ENCODE measurements at places on chromosomes 12 and 14. TPM values are rescaled to one million over a fixed set of nuclear protein-coding genes. Genes with fewer than 3 reads are reported as not detected.

DNA sequence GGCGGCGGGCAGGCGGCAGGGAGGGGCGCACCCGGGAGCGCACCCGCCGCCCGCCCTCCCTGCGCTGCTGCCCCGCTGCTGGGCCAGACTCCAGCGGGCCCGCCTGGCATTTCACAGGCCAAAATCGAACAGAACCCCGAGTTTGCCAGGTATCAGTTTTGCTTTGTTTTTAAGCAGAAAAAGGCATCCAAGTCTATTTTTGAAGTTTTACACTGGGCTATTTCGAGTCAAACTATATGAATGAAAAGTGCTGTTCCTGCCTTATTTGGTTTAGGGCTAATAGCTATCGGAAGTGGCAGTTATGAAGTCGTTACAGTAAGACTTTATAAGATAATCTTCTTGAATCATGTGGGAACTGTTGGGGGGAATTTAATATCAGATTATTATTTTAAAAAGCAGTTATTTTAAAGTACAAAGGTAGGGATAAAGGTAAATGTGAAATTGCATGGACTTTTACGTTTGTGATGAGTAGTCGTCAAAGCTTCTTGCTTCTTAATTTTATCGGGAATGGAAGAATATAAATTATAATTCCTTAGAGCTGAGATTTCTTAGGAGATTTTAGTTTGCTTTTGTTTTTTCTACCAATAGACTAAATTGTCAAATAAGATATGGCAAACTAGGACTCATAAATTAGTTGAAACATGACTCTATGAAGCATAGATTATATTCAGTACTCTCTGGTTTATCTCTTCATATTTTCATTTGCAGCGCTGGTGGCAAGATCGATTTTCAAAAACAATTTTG is 1.1 kb downstream of the MSRB3 start:
- H3K27me3 ChIP-seq, result no peaks in the 10 kb centered on the region
- peak overlapping the region; percentile 62 for H3K27ac ChIP-seq
- peak overlapping the region; percentile 72 for H3K4me3 ChIP-seq
- no peaks in the 10 kb centered on the region for H3K4me1 ChIP-seq
- peak; percentile 9 for DNase-seq
- no peaks in the 10 kb centered on the region for H3K36me3 ChIP-seq

GRCh38 chr12:49941556-49942511 is 8.7 kb upstream of the AQP2 start:
- H3K4me3 ChIP-seq, result no peak overlapping the region
- no peaks in the 10 kb centered on the region for H3K36me3 ChIP-seq
- peaks cover 8% of the 10 kb centered on the region for H3K4me1 ChIP-seq
- no peak overlapping the region for H3K27ac ChIP-seq
- no peaks in the 10 kb centered on the region for H3K27me3 ChIP-seq

GRCh38 chr14:37150414-37150813 is 22.0 kb downstream of the SLC25A21 start:
- H3K27me3 ChIP-seq, result no peaks in the 10 kb centered on the region
- DNase-seq, result no peak
- no peak overlapping the region for H3K4me3 ChIP-seq
- H3K27ac ChIP-seq, result no peak overlapping the region
- H3K36me3 ChIP-seq, result no peaks in the 10 kb centered on the region

- no peak overlapping the region for H3K4me3 ChIP-seq
- H3K4me1 ChIP-seq, result no peaks in the 10 kb centered on the region
- no peak overlapping the region for H3K27ac ChIP-seq
- no peak for DNase-seq
Measured at GRCh38 chr14:56858422-56858821, 48.1 kb upstream of the OTX2 start.

DNA sequence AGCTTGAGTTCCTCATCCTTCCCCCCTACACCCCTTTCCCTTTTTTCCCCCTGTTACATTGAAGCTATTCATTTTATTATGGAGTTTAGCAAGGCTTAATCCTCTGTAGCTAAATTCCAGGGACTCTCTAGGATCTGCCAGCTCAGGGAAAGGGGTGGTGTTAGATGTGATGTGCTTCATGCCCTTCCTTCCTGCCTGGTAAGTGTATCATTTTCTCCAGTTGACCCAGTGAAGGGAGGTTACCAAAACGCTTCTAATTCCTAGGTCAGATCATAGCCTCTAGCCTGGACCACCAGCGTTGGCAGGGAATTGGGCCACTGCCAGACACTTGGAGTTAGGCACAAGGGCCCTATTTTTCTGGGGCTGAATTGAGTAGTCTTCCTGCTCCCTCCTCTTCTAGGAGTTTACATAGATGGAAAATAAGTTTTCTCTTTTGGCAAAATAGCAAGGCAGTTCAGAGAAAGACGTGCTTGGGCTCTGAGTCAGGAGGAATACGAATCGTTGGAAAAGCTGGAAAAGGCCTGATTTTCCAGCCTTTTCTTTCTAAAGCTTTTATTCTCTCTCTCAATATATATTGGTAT is 88.3 kb downstream of the NPAS3 start:
- H3K27ac ChIP-seq, result no peak overlapping the region
- DNase-seq, result no peak

GRCh38 chr12:30010071-30011052 is 226.6 kb upstream of the TMTC1 start:
- DNase-seq, result no peak
- no peaks in the 10 kb centered on the region for H3K27me3 ChIP-seq
- no peak overlapping the region for H3K27ac ChIP-seq
- H3K36me3 ChIP-seq, result no peaks in the 10 kb centered on the region
- H3K4me1 ChIP-seq, result no peaks in the 10 kb centered on the region

GRCh38 chr12:100798286-100799160 is 3.9 kb downstream of the ANO4 start:
- no peak overlapping the region for H3K27ac ChIP-seq
- DNase-seq, result no peak
- no peak overlapping the region for H3K4me3 ChIP-seq
- H3K4me1 ChIP-seq, result no peaks in the 10 kb centered on the region
- H3K27me3 ChIP-seq, result no peaks in the 10 kb centered on the region

DNA sequence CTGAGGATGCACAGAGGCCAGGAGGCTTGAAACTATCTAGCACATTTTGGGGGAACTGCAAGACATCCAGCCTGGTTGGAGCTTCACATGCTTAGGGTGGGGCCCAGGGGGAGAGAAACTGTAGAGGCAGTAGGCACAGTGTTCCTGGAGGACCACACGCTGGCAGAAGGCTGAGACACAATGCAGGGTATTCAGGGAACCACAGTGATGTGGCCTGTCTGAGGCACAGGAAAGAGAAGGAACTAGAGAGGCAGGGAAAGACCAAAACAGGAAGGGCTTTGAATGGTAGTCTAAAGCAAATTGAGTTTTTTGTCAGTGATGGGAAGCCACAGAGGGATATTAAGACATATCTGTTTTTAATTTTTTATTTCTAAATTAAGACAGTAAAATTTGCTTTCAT is 100.2 kb upstream of the PRICKLE1 start:
- H3K36me3 ChIP-seq, result no peaks in the 10 kb centered on the region
- no peaks in the 10 kb centered on the region for H3K27me3 ChIP-seq
- no peaks in the 10 kb centered on the region for H3K4me1 ChIP-seq
- no peak for DNase-seq
- H3K4me3 ChIP-seq, result no peak overlapping the region
- H3K27ac ChIP-seq, result no peak overlapping the region

- no peak overlapping the region for H3K4me3 ChIP-seq
- no peaks in the 10 kb centered on the region for H3K27me3 ChIP-seq
- no peaks in the 10 kb centered on the region for H3K36me3 ChIP-seq
- no peak for DNase-seq
- no peak overlapping the region for H3K27ac ChIP-seq
Measured at GRCh38 chr12:92025462-92026207, 120.0 kb downstream of the BTG1 start.

DNA sequence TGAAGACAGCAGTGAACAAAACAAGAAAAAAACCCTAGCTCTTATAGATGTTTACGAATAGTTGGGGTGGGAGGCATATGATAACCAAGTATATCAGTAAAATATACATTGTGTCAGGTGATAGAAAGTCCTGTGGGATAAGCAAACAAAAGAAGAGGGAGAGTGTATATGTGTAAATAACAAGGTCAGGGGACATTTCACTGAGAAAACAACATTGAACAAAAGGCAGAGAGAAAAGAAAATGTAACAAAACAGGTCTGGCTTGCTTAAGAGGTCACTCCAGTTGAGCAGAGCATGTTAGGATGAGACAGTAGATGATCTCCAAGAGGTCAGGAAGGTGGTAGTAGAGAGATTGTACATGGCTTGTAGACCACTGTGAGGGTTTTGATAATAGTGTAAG is 304.1 kb downstream of the ACSS3 start:
- H3K27ac ChIP-seq, result no peak overlapping the region
- H3K36me3 ChIP-seq, result no peaks in the 10 kb centered on the region
- H3K4me1 ChIP-seq, result no peaks in the 10 kb centered on the region
- no peaks in the 10 kb centered on the region for H3K27me3 ChIP-seq

DNA sequence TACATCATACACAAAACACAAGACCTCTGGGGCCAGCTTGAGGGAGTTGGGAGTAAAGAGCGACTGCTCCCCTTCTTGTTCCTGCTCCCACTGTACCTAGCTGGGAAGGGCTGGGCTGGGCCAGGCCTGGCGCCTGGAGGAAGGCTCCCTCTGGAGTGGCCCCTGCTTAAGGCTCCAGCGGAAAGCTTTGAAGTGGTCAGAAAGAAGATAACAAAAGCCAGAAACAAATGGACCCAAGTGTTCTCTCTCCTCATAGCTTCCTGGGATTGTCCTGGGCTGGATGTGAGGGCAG is 25.3 kb downstream of the PRPF40B start:
- no peak overlapping the region for H3K4me3 ChIP-seq
- peaks cover 41% of the 10 kb centered on the region for H3K36me3 ChIP-seq
- no peaks in the 10 kb centered on the region for H3K27me3 ChIP-seq
- no peak for DNase-seq
- H3K27ac ChIP-seq, result peak overlapping the region; percentile 40

- H3K4me3 ChIP-seq, result no peak overlapping the region
- no peaks in the 10 kb centered on the region for H3K36me3 ChIP-seq
- peaks cover 36% of the 10 kb centered on the region for H3K4me1 ChIP-seq
- H3K27ac ChIP-seq, result no peak overlapping the region
- DNase-seq, result no peak
Measured at GRCh38 chr12:57734591-57734990, 4.0 kb downstream of the AGAP2 start.

- H3K27ac ChIP-seq, result no peak overlapping the region
- no peak overlapping the region for H3K4me3 ChIP-seq
- peaks cover 14% of the 10 kb centered on the region for H3K4me1 ChIP-seq
- no peak for DNase-seq
- H3K36me3 ChIP-seq, result no peaks in the 10 kb centered on the region
Measured at GRCh38 chr14:61653507-61653906, 41.8 kb upstream of the HIF1A start.

DNA sequence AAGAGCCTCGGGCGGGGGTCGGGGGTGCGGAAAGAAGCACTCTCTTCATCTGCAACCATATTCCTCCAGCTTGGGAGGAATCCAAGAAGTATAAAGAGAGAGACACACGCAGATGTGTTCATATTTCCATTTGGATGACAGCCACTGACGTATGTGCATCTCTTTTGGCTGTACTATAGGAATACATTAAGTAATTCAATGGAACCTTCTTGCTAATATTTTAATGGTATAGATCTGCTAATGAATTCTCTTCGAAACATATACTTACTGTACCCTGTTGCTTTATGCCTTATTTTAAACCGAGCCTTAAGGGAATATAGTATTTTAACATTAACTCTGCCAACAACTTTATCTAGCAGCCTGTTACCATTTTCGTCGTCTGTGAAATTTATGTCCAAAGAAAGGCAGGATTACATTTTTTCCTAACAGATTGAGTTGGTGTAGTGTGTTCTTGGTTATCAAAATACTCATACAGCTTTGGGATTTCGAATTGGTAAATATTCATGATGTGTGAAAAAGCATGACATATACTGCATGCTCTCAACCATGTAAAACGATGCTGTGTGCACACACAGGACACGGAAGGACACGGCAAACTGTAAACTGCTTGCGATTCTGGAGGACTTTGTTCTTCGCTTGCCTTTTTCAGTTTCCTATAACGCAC is 84.5 kb downstream of the CCDC88C start:
- no peaks in the 10 kb centered on the region for H3K27me3 ChIP-seq
- no peak overlapping the region for H3K27ac ChIP-seq
- peaks cover 12% of the 10 kb centered on the region for H3K4me1 ChIP-seq
- no peaks in the 10 kb centered on the region for H3K36me3 ChIP-seq
- no peak for DNase-seq

- peaks cover 32% of the 10 kb centered on the region for H3K4me1 ChIP-seq
- H3K27me3 ChIP-seq, result no peaks in the 10 kb centered on the region
- no peak overlapping the region for H3K4me3 ChIP-seq
- no peaks in the 10 kb centered on the region for H3K36me3 ChIP-seq
- no peak for DNase-seq
Measured at GRCh38 chr12:116614194-116614915, 55.2 kb downstream of the MAP1LC3B2 start.

GRCh38 chr14:73246387-73247150 is 9.3 kb downstream of the PAPLN start:
- DNase-seq, result no peak
- no peak overlapping the region for H3K27ac ChIP-seq
- H3K4me3 ChIP-seq, result no peak overlapping the region
- H3K27me3 ChIP-seq, result no peaks in the 10 kb centered on the region
- peaks cover 33% of the 10 kb centered on the region for H3K4me1 ChIP-seq

GRCh38 chr12:15505616-15506015 is 183.3 kb downstream of the PTPRO start:
- H3K4me3 ChIP-seq, result no peak overlapping the region
- no peak for DNase-seq
- no peaks in the 10 kb centered on the region for H3K36me3 ChIP-seq
- H3K27ac ChIP-seq, result no peak overlapping the region
- H3K27me3 ChIP-seq, result no peaks in the 10 kb centered on the region
- H3K4me1 ChIP-seq, result no peaks in the 10 kb centered on the region

DNA sequence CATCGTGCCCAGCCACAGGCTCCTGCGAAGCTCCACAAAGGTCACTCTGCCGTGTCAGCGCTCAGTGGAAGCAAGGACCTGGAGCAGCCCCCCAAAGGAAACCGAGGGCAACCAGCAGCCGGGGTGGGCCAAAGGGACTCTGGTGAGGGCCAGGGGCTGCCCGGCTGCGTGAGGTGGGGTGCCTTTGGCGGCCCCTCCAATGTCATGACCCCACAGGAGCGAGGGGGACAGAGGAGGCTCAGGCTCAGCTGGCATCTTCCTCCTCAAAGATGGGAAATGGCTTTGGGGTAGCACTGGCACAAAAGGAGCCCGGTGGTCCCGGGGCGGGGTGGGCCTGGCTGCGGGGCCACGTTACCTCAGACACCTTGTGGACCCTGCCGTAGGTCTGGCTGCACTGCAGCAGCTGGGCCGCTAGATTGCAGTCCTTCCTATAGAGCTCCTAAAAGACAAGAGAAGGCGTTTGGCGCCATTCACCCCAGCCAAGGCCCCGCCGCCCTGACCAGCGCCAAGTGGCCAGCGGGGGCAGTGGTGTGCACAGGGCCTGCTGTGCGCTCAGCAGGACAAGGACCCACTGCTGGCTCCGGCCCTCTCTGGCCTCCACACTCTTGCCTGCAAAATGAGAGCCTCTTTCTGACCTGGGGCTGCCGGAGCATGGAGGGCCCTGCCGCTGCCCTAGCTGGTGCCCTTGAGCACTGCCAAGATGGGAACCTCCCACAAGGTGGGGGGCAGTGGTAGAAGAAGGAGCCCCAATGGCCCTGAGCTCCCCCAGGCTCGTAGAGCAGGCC is 46.9 kb downstream of the BEGAIN start:
- H3K4me1 ChIP-seq, result no peaks in the 10 kb centered on the region
- no peaks in the 10 kb centered on the region for H3K27me3 ChIP-seq
- no peak overlapping the region for H3K27ac ChIP-seq
- DNase-seq, result no peak
- H3K4me3 ChIP-seq, result no peak overlapping the region

The CLEC6A gene
- not detected for total RNA-seq

The PLBD1 gene
- 9.5 TPM for total RNA-seq

The RNASE1 gene
- total RNA-seq, result 81.4 TPM

The TAS2R20 gene
- 7.2 TPM for total RNA-seq

The DNAH10 gene
- 0.27 TPM for total RNA-seq

The METAP2 gene
- 46.1 TPM for total RNA-seq

The COL2A1 gene
- not detected for total RNA-seq

The P2RX4 gene
- total RNA-seq, result 53.1 TPM

The ERP27 gene
- not detected for total RNA-seq

All from thyroid gland (tissue), 4 donors.